ENCODE measurements at places on chromosomes 3 and 15.

GRCh38 chr3:115380883-115381572 is 233.9 kb upstream of the ZBTB20 start:
- no peak for DNase-seq

DNA sequence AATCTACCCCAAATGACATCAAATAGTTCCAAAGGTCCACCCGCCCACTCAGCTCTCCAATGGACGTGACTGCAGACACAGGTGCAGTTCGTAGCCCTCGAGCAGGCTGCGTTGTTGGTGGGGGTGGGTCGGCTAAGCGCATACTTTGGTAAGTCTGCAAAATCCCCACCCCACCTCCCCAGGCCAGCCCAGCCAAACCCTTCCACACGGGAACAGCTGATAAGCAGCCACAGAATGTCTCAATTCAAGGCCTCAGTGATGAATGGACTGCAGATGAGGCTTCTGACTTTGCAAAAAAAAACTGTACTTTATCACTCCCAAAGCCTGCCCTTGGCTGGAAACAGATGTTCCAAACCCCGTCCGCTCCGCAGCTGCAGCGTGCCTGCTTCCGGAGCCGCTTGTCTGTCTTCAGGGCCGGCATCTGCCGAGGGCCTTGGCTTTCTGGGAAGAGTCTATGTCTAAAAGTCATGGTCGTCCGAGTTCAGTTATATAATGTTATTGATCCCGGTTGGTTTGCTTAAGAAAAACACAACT is 38.2 kb downstream of the PCSK6 start:
- no peak for DNase-seq

DNA sequence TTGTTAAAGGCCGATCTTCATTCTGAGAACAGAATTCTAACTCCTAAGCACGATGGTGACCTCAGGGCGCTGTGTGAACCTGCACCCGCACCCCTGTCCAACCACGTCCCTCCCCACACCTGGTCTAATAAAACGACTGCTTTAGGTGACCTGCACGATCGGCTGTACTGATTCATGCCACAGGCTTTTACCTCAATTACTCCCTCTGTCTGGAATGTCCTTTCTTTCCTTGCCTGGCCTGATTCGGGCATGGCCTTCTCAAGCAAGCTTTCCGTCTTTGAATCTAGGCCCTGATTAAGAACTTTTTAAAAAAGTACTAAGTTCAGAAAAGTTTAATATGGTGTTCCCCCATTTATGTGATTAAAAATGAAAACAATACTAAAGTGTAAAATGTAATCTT is 842 bp upstream of the U2SURP start:
- no peak for DNase-seq

- DNase-seq = peak; percentile 29
These were observed 175.9 kb downstream of the PDZRN3 start for GRCh38 chr3:73448761-73449301.

DNA sequence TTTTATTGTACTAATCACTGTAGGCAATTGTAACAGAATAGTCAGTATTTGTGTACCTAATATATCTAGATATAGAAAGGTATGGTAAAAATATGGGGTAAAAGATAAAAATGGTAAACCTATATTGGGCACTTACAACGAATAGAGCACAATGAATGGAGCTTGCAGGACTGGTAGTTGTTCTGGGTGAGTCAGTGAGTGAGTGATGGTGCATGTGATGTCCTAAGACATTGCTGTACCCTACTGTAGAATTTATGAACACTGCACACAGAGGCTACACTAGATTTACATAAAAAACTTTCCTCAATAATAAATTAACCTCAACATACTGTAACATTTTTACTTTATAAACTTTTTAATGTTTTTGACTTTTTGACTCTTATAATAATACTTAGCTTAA is 274.3 kb upstream of the PPP2R3A start:
- no peak for DNase-seq

GRCh38 chr3:177725165-177725564 is 527.9 kb upstream of the TBL1XR1 start:
- DNase-seq = no peak

DNA sequence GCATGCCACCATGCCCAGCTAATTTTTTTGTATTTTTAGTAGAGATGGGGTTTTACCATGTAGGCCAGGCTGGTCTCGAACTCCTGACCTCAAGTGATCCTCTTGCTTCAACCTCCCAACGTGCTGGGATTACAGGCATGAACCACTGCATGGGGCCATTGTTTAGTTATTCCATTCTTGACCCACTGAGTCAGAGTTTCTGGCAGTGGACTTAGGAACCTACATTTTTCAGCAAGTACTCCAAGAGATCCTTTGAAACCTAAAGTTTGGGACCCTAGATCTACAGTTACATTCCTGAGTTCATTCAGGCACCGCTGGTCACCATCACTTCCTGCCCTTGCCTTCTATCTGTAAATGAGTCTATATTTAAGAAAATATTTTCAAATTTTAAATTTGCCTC is 1.4 kb upstream of the TNFSF10 start:
- DNase-seq = no peak

DNA sequence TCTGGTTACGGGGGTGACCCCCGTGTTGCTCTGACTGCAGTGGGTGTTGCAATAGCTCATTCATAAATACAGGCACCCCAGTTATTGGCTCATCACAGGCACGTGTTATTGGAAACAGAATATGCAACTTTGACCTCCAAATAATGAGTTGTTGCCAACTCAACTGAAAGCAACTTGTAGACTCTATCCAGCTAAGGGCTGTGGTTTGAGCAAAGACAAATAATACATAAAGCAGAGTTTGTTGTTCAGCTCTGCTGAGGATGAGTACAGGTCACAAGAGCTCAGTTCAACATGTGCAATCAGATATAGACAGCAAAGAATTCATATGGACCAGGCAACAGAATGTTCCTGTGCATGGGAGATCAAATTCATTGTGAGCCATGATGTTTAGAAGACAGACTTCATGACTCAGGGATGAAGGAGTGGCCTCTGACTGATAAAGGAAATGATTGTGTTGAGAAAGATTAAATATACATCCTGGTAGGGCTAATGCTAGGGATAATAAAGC is 87.6 kb upstream of the LRIG1 start:
- DNase-seq = no peak

GRCh38 chr15:72135719-72136118 is 17.5 kb downstream of the SENP8 start:
- no peak for DNase-seq

GRCh38 chr15:31964586-31965307 is 65.6 kb upstream of the CHRNA7 start:
- no peak for DNase-seq

GRCh38 chr3:17201538-17201937 is 316.8 kb downstream of the PLCL2 start:
- no peak for DNase-seq

- no peak for DNase-seq
These were observed 9.5 kb downstream of the RPS17 start for GRCh38 chr15:82530606-82531379.

DNA sequence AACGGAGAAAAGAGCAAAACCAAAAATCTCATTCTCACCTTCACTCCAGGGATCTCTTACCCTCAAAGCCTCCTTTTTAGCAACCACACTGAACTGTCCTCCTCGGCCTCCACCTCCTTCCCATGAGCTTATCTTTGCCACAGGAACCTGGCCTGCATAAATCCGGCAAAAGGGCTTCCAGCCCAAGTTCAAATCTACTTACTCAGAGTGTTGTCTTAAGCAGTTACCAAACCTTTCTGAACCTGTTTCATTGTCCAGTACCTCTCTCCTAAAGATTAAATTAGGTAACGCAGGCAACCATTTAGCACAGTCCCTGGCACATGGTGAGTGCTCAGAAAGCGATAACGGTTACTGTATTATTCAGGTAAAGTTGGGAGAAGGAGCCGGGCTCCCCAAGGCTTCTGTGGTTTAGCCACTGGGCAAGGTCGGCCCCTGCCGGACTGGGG is 777 bp downstream of the CIB1 start:
- DNase-seq = no peak

- DNase-seq = no peak
These were observed 141.4 kb downstream of the RBPMS2 start for GRCh38 chr15:64634027-64634426.

GRCh38 chr3:48196611-48197010 is 8.4 kb upstream of the CDC25A start:
- no peak for DNase-seq

GRCh38 chr3:106514431-106514830 is 645.6 kb upstream of the CBLB start:
- DNase-seq = no peak

GRCh38 chr3:62277986-62278385 is 95.4 kb downstream of the FEZF2 start:
- DNase-seq = no peak

All from GM18507 (cell line).